ENCODE measurements at places on chromosomes 12 and 14.

DNA sequence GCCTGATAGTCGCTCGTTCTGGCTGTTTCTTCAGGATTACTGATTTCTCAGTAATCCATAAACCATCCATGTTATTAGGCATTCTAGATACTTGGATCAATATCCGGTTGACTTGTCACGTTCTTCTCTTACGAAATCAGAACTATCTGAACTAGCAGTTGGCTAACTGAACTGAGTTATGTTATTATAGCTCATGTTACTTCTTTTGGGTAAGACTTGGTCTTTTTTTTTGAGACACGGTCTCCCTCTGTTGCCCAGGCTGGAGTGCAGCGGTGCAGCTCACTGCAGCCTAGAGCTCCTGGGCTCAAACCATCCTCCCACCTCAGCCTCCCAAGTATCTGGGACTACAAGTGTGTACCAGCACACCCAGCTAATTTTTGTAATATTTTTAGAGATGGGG lies 178.6 kb downstream of the PRKCH start:
- no peak for DNase-seq

DNA sequence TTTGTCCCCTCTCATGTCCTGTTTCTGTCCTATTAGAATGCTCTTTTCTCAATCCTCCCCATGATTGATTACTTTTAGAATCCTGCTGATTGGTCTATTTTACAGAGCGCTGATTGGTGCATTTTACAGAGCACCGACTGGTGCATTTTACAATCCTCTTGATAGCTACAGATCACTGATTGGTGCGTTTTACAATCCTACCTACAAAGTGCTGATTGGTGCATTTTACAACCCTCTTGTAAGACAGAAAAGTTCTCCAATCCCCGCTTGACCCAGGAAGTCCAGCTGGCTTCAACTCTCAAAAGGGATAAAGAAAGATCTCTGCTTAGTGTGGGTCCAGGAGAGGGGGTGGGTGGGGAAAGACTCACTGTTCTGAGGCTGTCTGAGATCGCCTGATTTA lies 71.3 kb downstream of the DHRS2 start:
- no peak for DNase-seq

- DNase-seq: peak; percentile 77
Measured at GRCh38 chr14:21521501-21521900, 4.6 kb downstream of the SALL2 start.

DNA sequence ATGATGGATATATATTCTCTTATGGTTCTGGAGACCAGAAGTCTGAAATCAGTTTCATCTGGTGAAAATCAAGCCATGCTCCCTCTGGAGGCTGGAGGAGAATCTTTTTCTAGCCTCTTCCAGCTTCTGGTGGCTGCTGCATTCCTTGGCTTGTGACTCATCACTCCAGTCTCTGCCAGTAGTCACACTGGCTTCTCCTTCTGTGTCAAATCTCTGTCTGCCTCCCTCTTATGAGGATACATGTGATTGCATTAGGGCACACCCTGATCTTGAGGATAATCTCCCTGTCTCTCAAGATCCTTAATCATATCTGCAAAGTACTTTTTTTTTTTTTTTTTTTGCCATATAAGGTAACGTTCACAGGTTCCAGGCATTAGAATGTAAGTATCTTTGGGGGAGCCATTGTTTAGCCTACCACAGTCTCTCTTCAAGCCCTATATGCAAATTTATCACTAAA lies 17.7 kb downstream of the DNAL1 start:
- peak; percentile 94 for DNase-seq

DNA sequence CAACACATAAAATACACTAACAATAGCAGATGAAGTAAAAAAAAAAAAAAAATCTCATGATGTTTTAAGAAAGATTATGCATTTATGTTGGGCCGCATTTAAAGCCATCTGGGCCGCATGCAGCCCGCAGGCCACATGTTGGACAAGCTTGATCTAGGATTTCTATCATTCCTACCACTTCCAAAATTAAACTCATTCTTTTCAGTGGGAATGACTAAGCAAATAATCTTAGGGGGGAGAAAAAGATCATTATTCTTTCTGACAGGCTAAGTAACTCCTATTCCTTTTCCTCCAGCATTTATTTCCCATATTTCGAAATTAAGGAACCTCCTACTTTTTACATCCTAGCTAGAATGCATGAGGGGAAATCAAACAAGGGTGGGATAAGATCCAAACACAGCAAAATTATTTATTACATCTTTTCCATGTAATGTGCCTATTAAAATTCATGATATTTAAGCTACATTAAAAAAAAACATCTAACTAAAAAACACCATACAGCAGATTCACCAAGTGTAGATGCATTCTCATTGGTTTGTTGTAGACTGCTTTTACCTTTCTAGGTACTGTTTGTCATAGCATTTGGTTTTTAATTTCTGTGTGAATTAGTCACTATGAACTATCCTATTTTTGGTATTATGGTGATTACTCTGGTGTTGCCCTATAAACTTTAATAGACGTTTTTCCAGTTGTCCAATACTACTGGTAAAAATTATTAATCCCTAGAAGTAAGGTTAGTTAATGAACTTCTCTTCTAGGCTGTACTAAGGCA lies 76.1 kb downstream of the RASSF8 start:
- DNase-seq: peak; percentile 77

- DNase-seq: peak; percentile 79
Measured at GRCh38 chr14:35287431-35288013, 4.7 kb upstream of the PSMA6 start.

- DNase-seq: peak; percentile 69
Measured at GRCh38 chr14:52380294-52380693, 66.2 kb downstream of the PTGER2 start.

DNA sequence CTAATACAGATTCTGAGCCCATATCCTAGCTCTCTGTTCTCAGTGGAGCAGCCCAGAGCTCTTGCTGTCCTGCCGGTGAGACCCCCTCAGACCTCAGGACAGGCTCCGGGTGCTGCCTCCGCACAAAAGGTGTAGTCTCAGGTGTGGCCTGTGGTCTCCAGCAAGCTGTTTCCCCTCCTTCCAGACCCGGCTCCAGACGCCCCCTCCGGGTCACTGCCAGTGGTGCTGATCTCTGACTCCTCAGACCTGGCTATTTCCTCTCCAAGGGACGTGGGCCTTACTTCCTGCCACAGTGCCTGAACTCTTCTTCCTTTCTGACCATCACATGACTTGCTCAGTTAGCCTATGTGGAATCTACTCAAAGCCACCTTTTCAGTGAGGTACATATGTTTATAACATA lies 337.5 kb downstream of the GLT1D1 start:
- DNase-seq: no peak

- DNase-seq: peak; percentile 56
Measured at GRCh38 chr12:16300122-16300521, 22.6 kb upstream of the SLC15A5 start.

DNA sequence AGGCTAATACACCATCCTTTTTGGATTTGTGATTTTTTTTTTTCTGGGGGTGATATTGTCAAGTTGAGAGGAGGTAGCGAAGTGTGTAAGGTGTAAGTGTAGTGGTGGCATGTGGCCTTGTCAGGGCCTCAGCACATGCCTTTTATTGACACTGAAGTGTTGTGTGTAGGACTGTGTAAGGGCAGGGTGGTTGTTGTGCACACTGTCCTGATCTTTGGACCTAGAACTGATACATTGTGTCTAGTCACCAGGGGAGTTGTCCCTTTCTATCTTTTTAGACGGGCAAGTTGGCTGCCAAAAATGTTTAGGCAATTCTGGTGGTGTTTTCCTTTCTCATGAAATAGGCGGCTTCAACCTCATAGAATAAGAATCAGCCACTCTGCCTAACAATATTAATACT lies 244.0 kb downstream of the NRXN3 start:
- no peak for DNase-seq

DNA sequence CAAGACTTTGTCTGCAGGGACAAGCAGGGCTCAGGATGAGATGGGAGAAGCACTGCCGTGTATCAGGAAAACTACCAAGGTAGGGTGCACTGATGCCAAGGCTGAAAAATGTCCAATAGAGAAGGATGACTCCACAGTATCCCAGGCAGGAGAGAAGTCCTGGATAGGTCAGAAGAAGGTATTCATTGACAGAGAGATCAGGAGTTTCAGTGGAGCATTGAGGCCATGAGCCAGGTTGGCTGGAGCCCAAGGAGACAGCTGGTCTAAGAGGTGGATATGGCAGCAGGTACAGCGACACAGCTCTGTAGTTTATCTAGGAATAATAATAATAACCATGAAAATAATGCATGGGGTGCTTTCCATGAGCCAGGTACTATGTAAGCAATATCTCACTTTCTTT lies 180.9 kb downstream of the EXOC5 start:
- DNase-seq: no peak

DNA sequence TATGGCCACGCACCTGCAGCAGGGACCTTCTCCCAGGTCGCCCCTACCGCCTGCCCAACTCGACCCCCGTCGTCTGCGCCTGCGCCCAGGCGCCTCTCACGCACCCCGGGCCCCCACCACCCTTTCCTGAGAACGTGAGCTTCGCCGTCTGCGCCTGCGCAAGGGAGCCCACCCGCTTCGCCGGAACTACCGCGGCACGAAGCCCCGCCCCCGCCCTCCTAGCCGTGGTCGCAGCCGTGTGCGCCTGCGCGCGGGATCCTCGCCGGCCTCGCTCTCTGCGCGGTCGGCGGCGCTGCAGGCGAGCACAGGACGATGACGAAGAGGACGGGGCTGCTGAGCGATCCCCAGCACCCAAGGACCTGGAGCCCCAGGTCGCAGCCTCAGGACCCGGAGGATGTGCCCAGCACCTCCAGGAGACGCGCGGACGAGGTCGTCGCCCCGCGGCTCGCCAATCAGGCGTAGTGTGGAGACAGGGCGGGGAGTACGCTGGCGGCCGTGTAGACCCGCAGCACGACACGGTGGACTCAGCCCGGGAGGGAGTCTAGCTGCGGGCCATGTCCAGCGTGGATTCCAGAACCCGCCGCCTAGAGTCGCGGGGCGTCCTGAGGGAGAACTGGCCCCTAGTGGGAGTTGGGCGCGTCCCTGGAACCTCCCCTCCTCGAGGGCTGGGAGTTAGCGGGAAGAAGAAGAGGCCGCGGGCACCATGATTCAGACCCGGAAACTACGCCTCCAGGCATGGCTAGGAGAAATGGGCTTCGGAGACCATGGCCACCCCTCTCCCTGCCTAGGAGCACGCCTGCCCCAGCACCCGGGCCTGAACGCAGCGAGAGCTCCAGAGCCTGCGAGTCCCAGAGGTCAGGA lies 1120.8 kb upstream of the TMEM132C start:
- peak; percentile 55 for DNase-seq

DNA sequence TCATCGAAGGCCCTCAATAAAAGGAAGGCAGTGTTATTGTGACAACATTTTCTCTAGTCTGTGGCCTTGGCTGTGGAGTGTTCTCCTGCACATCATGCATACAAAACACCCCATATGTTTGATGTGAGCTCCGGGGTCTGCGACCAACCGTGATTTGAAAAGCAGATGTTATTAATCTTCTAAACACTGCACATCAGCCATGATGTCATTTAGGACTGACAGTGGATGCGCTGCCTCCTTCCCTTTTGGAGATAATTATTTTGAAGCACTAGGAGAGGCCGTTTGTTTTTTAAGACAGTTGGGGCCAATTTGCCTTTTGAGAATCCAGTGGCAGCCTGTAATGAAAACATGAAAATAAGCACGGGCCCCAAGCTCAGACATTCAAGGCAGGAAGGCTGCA lies 1041.6 kb downstream of the BCL11B start:
- no peak for DNase-seq

GRCh38 chr14:65792208-65792905 lies 379.8 kb downstream of the FUT8 start:
- no peak for DNase-seq

DNA sequence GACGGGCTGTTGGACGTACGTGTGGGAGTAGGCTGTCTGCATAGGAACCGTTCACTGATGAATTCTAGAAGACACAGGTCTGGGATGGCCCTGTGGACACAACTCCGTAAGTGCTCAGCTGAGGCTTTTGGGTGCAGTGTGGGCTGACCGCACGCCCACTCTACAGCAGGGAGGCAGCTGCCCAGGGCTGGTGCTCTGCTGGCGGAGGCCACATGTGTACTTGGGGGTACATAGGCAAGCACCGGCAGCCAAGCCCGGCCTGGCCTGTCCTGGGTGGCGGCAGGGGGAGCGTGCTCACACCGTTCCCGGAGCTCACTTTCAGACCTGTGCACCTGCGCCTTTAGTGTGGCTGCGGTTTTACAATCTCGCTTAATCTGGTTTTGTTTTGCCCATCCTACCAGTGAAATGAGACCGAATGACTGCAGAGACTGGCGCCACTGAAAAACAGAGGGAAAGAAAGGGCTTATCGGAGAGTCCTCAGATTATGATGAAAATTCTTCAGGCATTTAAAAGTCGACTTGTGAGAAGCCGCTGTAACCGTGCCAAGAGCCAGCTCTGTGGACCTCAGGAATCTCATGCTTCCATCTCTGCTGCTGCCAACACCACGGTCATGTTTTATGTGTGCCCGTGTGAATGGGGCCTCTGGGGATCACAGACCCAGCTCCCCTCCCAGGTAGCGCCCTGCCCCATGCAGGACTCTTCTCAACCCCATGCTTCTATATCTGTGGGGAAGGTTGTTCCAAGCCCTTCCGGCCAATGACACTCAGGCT lies 45.8 kb downstream of the SSH1 start:
- DNase-seq: peak; percentile 45

DNA sequence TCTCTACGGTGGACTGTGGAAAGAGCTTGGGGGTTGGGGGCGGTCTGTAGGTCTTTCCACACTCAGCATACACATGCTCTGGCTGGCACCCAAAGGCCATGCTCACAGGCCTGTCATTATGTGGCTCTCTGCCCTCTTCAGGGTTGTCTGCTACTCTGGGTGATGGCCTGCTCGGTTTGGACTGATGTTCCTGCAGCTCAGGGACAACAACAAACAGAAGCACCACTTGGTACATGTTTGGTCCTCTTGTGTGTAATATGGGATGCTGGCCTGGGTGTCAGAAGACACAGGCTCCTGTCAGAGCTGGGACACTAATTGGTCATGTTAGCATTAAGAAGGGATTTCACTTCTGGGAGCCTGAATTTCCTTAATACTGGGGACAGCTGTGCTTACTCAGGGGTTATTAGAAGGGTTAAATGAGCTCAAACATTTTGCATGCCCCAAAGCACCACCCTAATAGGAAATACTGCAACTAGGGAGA lies 32.7 kb upstream of the SELPLG start:
- DNase-seq: peak; percentile 61

Data from cardiac fibroblast (primary cell).